Renal pelvis (tissue), 12 donors: ENCODE measurements at places on chromosomes 1 and 21. TPM values are rescaled to one million over a fixed set of nuclear protein-coding genes. Genes with fewer than 3 reads are reported as not detected.

MX1 gene
- polyA plus RNA-seq, result 12.0 TPM

SPRR2D gene
- polyA plus RNA-seq, result not detected

PLA2G2F gene
- polyA plus RNA-seq, result 0.44 TPM

LAMC2 gene
- polyA plus RNA-seq, result 7.7 TPM

PTAFR gene
- 2.6 TPM for polyA plus RNA-seq

DEGS1 gene
- polyA plus RNA-seq, result 46.7 TPM

SFN gene
- 0.65 TPM for polyA plus RNA-seq

GJA8 gene
- 0.61 TPM for polyA plus RNA-seq

AMPD1 gene
- not detected for polyA plus RNA-seq

ANKRD65 gene
- 15.7 TPM for polyA plus RNA-seq
